ENCODE measurements at places on chromosomes 5 and 9.

DNA sequence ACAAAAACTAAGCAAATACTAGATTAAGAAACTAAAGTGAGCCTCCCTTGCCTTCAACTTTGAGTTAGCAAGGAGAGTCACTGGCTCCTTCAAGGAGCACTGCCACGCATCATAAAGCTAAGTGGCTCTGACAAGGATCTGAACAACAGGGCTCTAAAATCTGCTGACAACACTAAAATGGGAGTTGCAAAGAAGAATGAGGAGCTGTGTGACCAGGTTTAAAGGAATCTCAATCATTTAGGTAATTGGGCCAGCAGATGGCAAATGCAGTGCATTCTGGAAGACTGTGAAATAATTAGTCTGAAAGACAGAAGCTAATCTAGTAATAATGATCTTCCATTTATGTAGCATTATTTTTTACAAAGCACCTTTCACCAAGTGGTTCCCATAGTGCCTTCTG, 297.0 kb upstream of the TAS2R1 start:
- peak; percentile 47 for DNase-seq

DNA sequence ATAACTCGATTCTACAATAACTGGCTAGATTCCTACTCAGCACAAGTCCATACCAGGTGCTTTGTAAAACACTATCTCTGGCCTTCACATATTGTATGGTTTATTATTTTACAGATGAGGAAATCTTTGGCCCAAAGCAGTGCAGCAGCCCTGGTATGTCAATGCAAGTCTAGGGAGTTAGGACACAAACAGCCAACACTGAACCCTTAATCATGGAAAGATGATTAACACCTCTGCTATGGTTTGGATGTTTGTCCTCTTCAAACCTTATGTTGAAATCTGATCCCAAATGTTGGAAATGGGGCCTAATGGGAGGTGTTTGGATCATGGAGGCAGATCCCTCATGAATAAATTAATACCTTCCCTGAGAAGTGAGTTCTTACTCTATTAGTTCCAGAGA, 76.6 kb downstream of the MAPKAP1 start:
- DNase-seq, result peak; percentile 46

DNA sequence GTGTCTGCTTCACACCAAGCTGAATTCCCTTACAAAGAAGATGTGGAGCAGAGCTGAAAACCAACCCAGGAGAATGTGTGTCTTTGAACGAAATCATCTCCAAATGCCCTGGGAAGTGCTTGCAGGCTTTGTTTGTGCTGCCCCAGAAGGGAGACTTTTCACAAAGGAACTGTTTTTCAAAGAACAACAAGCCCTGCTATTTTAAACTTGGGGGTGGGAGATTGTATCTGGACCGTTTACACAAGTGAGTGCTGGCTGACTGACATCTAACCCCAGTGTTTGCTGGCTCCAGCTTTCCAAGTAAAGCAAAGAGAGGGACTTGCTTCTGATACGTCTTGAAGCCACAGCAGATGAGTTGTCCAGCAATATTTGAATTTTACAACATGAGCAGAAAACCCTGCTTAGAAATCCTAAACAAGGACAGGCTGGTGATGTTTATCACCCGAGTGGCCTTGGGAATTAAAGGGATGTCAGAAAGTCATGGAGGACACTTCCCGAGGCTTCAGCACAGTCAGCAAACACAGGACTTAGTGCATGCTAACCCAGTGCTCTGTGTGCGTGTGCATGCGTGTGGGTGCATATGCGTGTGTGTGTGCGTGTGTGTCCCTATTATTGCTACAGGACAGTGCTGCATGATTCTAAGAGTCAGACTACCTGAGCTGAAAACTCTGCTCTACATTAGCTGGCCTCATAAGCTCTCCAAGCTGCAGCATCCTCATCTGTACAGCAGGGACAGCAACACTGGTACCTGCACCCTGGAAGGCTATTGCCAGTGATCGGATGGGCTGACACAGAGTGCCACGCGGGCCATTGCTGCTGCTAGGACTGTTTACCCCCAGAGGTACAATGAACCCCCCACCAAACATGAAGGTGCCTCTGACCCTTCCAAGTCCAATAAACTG, 1.4 kb downstream of the ADAMTS12 start:
- peak; percentile 41 for DNase-seq

DNA sequence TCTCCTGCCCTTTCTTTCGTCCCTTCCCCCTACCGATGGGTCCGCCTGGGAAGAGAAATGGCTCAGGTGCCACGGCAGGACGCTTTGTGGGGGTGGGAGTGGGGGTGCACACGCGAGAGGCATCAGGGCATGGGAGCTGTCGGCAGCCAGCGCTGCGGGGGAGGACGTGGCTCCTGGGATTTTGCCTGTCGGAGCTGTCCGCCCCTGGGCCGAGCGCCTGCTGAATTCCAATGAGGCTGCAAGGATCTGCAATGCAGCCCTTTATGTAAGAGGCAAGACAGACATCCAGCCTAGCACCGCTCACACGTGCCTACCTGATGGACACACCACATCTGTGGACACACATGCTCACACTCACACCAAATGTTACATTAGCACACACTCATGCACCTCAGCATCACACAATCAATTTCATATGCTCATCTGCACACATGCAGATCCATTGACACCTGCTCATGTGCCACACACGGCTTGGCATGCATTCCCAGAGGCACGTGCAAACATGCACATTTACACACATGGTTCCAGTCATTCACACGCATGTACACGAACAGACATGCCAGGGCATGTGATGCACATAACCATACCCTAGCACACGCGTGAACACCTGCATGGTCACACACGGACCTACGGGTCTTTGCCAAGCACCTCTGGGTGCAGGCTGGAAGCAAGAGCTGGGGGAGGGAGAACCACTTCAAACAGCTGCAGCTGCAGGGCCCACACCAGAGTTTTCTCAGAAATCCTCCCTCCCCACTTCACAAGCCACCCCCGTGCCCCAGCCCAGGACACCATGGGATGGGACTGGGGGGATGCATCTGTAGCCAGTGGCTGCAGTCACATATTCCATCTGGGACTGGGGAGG, 1.4 kb downstream of the GRIN1 start:
- no peak for DNase-seq

DNA sequence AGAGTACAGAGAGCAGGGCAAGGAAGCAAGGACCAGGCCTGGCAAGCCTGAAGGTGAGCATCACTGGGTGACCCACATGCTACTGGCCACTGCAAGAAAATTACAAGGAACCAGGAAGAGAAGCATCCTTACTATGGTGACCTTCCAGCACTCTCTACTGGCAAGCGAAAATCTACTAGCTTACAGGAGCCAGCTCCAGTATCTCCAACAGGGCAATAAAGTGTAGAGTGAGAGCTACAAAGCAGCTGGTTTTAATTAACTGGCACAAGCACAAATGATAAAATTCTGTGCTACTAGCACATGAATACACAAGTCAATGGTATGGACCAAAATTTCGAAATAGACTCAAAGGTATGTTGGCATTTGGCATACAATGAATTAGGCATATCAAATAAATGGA, 113.3 kb upstream of the CAST start:
- peak; percentile 60 for DNase-seq

DNA sequence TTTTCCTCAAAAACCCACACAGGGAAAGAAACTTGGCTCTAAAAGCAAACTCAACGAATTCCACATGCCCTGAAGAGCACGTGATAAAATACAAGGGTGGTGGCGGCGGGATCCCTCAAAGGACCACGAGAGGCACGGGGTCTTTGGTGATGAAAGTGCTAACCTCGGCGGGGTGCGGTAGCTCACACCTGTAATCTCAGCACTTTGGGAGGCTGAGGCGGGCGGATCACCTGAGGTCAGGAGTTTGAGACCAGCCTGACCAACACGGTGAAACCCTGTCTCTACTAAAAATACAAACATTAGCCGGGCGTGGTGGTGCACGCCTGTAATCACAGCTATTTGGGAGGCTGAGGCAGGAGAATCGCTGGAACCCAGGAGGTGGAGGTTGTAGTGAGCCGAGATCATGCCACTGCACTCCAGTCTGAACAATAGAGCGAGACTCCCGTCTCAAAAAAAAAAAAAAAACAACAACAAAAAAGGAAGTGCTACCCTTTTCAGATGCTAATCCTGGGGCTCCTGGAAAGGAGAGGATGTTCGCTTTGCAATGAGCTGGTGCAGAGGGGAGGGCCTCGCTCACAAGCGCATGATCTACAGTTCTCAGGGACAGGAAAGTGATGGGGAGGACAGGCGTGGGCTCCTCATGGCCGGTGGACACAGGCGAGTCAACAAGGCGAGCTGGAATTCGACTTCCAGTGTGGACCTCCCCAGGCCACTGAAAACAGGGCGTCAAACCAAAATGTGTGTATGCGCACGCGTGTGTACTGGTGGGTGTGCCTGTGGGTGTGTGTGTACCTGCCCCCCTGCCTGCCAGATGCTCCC, 54.1 kb downstream of the USP20 start:
- DNase-seq, result no peak

DNA sequence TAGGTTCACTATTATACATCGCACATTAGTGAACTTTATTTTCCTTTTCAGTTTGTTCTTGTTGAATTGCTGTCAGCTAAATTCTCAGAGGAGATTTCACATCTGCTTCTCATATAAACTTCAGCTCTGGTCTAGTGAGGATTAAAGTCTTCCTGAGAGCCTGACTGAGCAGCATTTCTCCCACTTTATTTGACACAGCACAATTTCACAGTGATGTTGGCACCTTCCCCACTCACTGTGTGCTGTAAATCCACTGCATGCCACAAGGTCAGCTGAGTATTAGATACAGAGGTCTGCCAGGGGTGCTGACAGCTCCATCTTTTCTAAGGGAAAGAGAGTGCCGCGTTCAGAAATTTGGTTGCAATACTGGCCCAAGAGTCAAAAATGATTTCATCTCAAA, 567.4 kb downstream of the PRR16 start:
- peak; percentile 7 for DNase-seq

GRCh38 chr9:22119522-22120158, 110.5 kb upstream of the CDKN2B start:
- DNase-seq, result peak; percentile 68

GRCh38 chr9:72937545-72937944, 15.3 kb downstream of the ALDH1A1 start:
- no peak for DNase-seq

GRCh38 chr5:125210242-125210947, 464.0 kb upstream of the ZNF608 start:
- DNase-seq, result no peak

- no peak for DNase-seq
Measured at GRCh38 chr9:76592974-76593347, 134.0 kb downstream of the GCNT1 start.

Data from fibroblast of the aortic adventitia (primary cell).